Fibroblast of upper back skin (primary cell): ENCODE measurements at places on chromosomes 12 and 14.

DNA sequence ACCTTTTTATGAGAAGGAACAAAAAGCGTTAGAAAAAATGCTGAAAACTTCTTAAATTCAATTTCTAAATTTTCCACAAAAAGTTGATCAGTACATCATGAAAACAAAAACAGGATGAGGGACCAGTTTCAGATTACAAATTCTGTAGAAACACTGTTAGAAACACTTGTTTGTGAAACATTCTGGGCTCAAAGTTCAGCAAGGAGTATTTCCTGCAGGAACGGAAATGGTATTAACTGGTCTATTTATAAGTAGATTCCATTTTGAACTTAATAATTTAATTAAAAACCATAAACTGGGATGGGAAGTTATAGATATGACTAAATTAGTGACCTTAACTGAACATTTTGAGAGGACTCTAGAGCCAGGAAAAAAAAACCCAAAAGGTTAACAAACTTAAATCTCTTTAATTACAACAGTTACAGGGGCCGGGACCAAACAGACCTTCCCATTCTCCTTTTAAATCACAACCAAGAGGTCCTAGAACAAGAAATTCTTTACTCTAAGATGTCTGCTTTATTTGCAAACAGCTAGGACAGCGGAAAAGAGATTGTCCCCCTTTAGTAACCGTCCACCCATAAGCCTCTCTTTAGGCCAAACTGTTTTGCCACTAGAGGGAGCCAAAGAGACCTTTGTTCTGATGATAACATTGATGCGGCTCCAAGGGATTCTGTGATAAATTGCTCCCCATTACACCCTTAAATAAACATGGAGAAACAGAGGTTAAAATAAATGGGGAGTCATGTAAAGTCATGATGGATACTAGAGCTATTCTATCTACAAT is 69.0 kb upstream of the RERGL start:
- DNase-seq: peak; percentile 44

DNA sequence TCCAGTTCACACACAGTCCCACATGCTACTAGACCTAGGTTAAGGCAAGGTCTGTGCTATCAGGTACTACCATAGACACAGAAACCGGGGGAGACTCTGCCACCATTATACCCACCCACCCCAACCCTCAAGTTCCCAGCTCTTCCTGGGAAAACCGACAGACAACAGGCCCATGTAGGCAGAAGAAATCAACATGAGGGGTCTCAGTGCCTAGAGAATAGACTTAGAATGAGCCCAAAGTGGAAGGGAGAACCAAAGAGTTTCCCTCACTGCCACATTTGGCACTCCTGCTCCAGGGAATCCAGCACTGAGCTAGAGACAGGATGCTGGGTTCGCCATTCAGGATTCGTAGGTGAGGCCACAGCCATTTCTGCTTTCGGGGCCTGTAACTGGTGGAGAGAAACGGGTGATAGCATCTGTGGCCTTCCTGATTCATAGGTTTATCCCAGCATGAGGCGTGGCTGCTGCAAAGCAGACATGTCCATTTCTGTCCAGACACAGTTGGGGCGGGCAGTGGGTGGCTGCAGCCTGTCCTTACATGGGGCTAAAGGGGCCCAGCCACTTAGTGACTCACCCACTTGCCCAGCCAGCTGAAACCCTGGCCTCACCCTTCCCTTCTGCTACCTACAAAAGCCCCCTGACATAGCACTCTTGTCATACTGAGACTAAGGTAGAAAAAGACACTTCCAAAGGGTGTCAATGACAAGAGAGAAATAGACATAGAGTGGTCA is 69.4 kb downstream of the IRF2BPL start:
- peak; percentile 34 for DNase-seq

GRCh38 chr12:92915365-92915764 is 13.7 kb downstream of the EEA1 start:
- DNase-seq: no peak

- DNase-seq: no peak
Measured at GRCh38 chr12:7072035-7072434, 11.5 kb downstream of the C1S start.

GRCh38 chr12:29396774-29397173 is 15.8 kb upstream of the ERGIC2 start:
- DNase-seq: peak; percentile 9

DNA sequence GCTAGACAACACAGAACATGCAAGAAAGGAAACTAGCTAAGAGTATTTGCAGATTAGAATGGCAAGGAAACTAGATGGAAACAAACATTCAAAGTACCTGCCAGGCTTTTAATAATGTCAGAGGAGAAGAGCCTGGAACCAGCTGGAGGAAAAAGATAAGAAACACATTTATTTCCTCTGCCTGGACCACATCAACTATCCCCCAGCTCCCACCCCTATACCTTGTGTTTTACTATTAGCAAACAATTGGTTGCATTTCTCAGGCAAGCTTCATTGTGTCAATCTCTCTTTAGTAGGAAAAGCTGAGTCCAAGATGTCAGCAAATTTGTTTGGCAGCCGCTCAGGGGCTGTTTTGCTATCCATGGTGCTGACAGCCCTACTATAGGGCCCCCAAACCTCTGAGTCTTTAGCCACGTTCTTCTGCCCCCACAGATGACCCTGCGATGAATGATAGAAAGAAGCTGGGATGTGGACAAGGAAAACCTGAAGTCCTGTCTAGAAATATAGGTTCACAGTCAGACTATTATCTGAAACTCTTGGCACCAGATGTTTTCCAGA is 11.6 kb upstream of the SYNDIG1L start:
- peak; percentile 2 for DNase-seq
